Left lobe of liver (tissue), 2 donors: ENCODE measurements at places on chromosomes 7 and 10. TPM values are rescaled to one million over a fixed set of nuclear protein-coding genes. Genes with fewer than 3 reads are reported as not detected.

The SMO gene
- total RNA-seq: 22.1 TPM

The MRPS24 gene
- total RNA-seq: 70.8 TPM

The CREB3L2 gene
- total RNA-seq: 27.1 TPM

The TBX20 gene
- 1.5 TPM for total RNA-seq

The ITGB8 gene
- 1.3 TPM for total RNA-seq

The LAMB1 gene
- 29.1 TPM for total RNA-seq

The CYP3A7 gene
- total RNA-seq: 17.5 TPM

The CRHR2 gene
- not detected for total RNA-seq

The CCL24 gene
- total RNA-seq: 0.88 TPM

The ACTA2 gene
- total RNA-seq: 17.0 TPM

The VENTX gene
- total RNA-seq: 0.15 TPM

The STAG3 gene
- 3.1 TPM for total RNA-seq

The BUD23 gene
- 28.2 TPM for total RNA-seq

The ZNF365 gene
- not detected for total RNA-seq

The ZPBP gene
- not detected for total RNA-seq

The PRKCQ gene
- 0.20 TPM for total RNA-seq

The PTPN12 gene
- total RNA-seq: 12.4 TPM
